ENCODE measurements at places on chromosomes 11 and 22.

DNA sequence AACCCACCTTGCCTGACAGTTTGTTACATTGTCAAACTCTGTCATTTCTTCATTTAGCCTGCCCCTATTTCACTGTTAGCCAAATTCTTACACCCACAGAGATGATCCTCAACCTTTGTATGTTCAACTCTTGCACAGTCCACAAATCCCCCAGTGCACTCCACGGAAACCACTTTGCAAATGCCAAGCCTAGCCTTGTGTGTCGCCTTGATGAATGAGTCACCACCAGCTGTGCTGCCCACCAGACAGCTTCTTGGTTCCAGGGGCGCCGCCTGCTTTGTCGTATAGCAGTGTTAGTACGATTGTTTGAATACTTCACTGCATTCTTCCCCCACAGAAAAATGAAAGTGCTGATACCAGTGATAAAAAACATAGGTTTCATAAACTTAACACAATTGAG, 686.3 kb downstream of the NTM start:
- no peak for DNase-seq

DNA sequence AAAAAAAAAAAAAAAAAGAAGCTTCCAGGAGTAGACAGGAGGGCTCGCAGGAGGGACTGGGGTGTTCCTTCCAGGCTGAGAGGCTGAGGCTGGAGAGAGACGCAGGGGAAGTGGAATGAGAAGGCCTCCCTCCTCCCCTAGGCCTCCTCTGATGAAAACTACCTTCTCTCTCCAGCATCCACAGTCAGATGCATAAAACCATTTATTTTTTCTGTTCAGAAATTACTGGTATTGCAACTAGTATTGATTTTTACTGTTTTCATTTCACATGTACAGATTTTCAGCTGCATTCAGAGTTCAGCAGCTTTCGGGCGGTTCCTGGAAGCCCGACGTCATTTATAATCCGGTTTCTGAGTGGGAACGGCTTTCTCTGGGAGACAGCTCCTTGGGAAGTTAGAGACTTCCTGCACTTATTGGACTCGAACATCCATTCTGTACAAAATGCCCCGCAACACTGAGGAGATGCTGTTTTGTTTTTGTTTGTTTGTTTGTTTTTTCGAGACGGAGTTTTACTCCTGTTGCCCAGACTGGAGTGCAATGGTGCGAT, 6.9 kb upstream of the NFAM1 start:
- DNase-seq: no peak

DNA sequence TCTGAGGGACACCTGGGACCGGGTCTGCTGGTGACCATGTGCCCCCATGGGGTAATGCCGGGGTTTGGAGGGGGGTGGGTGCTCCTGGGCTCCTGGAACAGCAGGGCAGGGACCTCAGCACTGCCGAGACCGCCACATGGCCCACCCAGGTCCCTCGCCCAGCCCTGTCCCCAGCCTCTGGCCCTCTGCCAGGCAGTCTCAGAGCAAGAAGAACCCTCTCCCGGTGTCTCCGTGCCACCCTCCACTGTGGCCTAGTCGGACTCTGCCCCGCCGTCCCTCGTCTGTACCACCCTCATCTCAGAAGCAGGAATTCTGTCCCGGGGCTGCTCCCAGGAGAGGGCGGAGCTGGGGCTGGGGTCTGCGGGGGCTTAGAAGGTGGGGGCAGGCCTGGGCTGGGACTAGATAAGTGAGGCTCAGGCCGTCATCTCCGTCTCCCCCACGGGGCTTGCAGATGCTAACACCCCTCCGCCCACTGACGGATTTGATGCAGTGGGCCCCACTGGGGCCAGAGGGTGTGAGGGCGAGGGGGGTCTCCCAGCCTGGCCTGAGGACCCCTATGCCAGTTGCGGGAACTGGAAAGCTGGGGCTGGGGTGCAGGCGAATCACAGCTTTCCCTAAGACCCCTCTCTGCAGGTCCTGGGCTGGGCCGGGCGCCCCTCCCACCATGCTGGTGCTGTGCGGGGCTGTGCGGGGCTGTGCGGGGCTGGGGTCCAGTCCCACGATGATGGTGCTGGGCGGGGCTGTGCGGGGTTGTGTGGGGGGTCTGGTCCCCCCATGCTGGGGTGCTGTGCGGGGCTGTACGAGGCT, 1.1 kb downstream of the MUC5AC start:
- DNase-seq: no peak

GRCh38 chr22:42127606-42128005, 3.0 kb downstream of the CYP2D6 start:
- DNase-seq: no peak

DNA sequence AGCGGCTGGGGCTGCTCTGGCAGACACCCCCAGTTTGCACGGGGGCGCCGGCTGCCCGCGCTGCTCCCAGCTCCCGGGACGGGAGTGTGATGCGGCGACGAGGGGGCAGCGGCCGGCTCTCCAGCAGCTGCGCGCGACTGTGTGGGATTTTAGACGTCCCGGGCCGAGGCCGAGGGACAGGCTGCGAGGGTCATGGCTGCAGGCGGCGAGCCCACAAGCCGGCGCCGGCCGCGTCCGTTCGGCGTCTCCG, 159 bp downstream of the FZD4 start:
- DNase-seq: no peak

GRCh38 chr11:128155590-128155989, 431.8 kb downstream of the ETS1 start:
- no peak for DNase-seq

All from left ventricle myocardium inferior (tissue), 1 donor.